Esophagus (tissue), 2 donors: ENCODE measurements at places on chromosomes 13 and 19. TPM values are rescaled to one million over a fixed set of nuclear protein-coding genes. Genes with fewer than 3 reads are reported as not detected.

Gene OVOL3
- 0.16 TPM for polyA plus RNA-seq

Gene ZSCAN5A
- polyA plus RNA-seq, result 3.9 TPM

Gene ZNF91
- polyA plus RNA-seq, result 11.9 TPM

Gene PPM1N
- 2.5 TPM for polyA plus RNA-seq

Gene SUPT5H
- polyA plus RNA-seq, result 90.2 TPM

Gene MRPL57
- polyA plus RNA-seq, result 25.0 TPM

Gene SBSN
- polyA plus RNA-seq, result 453 TPM

Gene RDH8
- polyA plus RNA-seq, result not detected

Gene SIAH3
- 0.01 TPM for polyA plus RNA-seq

Gene VSTM1
- not detected for polyA plus RNA-seq

Gene PDS5B
- 2.5 TPM for polyA plus RNA-seq

Gene TTC9B
- not detected for polyA plus RNA-seq

Gene TSKS
- polyA plus RNA-seq, result 0.06 TPM

Gene SOX21
- polyA plus RNA-seq, result 8.5 TPM

Gene RNF126
- 61.5 TPM for polyA plus RNA-seq

Gene PAK4
- polyA plus RNA-seq, result 39.8 TPM

Gene RASGRP4
- 0.24 TPM for polyA plus RNA-seq

Gene ZNF208
- 0.44 TPM for polyA plus RNA-seq

Gene ERICH6B
- polyA plus RNA-seq, result not detected

Gene LILRA1
- 0.08 TPM for polyA plus RNA-seq

Gene TINCR
- polyA plus RNA-seq, result 43.1 TPM

Gene YJEFN3
- polyA plus RNA-seq, result 7.3 TPM

Gene ELANE
- 0.24 TPM for polyA plus RNA-seq

Gene CACNA1A
- 0.20 TPM for polyA plus RNA-seq

Gene CEACAM3
- 0.76 TPM for polyA plus RNA-seq

Gene QPCTL
- 6.8 TPM for polyA plus RNA-seq
